ENCODE measurements at places on chromosomes 11 and 22. TPM values are rescaled to one million over a fixed set of nuclear protein-coding genes. Genes with fewer than 3 reads are reported as not detected.
A peak's percentile ranks its signal among the peaks of the same experiment; 100 is the strongest.

DNA sequence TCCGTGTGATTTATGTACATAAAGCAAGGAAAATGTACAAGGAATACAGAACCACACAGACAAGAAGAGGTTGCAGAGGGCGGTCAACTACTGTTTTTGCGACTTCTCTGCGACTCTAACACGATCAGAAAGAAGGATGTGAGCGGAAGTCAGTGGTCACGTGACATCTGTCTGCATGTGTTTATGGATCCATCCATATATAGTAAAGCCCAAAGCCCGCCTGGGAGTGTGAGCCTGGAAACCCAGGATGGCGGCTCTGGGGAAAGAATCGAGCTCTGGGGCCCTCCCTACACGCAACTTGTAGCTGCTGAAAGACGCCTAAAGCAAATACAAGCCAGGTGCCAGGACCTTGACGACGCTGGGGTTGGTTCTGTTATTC lies 8.8 kb downstream of the OSBPL5 start:
- no peak overlapping the region for H3K4me3 ChIP-seq
- H3K27me3 ChIP-seq: no peaks in the 10 kb centered on the region
- H3K36me3 ChIP-seq: no peaks in the 10 kb centered on the region
- no peak for DNase-seq

GRCh38 chr22:36894266-36894665 lies 19.2 kb upstream of the CSF2RB start:
- peaks cover 6% of the 10 kb centered on the region for H3K4me1 ChIP-seq
- H3K4me3 ChIP-seq: no peak overlapping the region
- peaks cover 3% of the 10 kb centered on the region for H3K27me3 ChIP-seq
- no peak overlapping the region for H3K27ac ChIP-seq

TNNI2 gene
- total RNA-seq: not detected

KCNE3 gene
- total RNA-seq: 1.3 TPM

DNA sequence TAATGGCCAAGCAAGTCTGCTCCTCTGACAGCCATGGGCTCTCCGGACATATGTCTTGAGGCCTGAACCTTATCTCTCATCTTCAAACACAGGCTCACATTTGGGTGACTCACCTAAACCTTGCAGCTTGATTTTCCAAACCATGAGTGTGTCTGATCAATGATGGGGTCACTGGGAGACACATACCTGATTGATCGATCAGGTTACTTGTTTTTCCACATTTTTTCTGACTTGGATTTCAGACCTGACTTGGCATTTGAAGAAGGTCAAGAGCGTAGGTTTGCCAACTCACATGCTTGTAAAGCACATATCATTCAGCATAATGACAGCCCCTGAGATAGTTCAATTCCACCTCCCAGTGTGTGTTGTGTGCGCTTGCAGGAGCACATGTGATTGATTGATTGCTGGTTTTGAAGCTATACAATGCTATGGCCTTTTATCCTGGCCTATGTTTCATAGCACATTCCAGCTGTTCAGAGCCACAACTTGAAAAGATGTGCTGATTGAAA lies 116.7 kb upstream of the KIRREL3 start:
- DNase-seq: no peak
- no peak overlapping the region for H3K4me3 ChIP-seq
- H3K27me3 ChIP-seq: no peaks in the 10 kb centered on the region

- H3K27me3 ChIP-seq: no peaks in the 10 kb centered on the region
- H3K4me1 ChIP-seq: peaks cover 10% of the 10 kb centered on the region
Measured at GRCh38 chr22:36022162-36022561, 6.5 kb downstream of the RBFOX2 start.

- H3K27me3 ChIP-seq: no peaks in the 10 kb centered on the region
- no peak overlapping the region for H3K4me3 ChIP-seq
- no peaks in the 10 kb centered on the region for H3K36me3 ChIP-seq
- no peak overlapping the region for H3K27ac ChIP-seq
- DNase-seq: no peak
- H3K4me1 ChIP-seq: peaks cover 19% of the 10 kb centered on the region
Measured at GRCh38 chr11:7609521-7609920, 63.8 kb downstream of the CYB5R2 start.

BEST1 gene
- 0.21 TPM for total RNA-seq

- DNase-seq: peak; percentile 48
- peak overlapping the region; percentile 14 for H3K4me3 ChIP-seq
- peaks cover 8% of the 10 kb centered on the region for H3K4me1 ChIP-seq
- H3K27ac ChIP-seq: peak overlapping the region; percentile 12
- H3K27me3 ChIP-seq: no peaks in the 10 kb centered on the region
Measured at GRCh38 chr11:133064152-133064877, 468.0 kb downstream of the OPCML start.

DNA sequence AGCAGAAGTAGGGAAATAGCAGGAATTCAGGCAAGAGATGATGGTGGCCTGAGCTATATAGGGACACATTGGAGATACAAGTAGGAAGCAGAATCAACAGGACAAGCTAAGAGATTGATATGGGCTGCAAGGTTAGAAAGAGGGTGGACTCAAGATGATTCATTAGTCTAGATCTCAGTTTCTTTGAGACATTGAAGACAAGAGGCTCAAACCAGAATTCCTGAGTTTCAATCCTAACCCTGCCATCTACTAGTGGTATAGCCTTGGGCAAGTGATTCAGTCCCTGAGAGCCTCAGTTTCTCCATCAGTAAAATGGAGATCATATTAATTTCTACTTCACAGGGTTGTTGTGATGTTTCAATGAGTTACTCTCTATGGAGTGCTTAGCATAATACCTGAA lies 53.1 kb upstream of the NAV2 start:
- H3K36me3 ChIP-seq: no peaks in the 10 kb centered on the region
- H3K4me1 ChIP-seq: peaks cover 9% of the 10 kb centered on the region
- H3K27me3 ChIP-seq: no peaks in the 10 kb centered on the region
- DNase-seq: no peak
- no peak overlapping the region for H3K27ac ChIP-seq
- no peak overlapping the region for H3K4me3 ChIP-seq

KLHL22 gene
- 24.2 TPM for total RNA-seq

DNA sequence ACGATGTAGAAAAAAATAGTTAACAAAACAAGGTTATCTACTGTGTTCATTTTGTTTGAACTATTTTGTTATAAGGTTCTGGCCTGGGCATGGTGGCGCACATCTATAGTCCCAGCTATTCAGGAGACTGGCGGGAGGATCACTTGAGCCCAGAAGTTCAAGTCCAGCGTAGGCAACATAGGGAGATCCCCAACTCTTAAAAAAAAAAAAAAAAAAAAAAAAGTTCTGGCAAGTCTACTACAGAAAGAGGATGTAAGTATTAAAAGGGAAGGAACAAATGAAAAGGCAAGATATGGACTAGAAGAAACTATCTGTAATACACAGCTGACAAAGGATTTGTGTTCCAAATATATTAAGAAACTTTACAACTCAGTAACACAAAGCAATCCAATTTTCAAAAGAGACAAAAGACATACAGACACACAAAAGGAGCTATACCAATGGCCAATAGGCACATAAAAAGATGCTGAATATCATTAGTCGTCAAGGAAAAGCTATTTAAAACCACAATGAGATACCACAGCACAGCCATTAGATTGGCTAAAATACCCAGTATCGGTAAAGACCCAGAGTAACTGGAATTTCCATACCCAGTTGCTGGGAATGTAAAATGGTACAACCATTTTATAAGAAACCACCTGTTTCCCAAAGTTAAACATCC lies 27.4 kb downstream of the RRAS2 start:
- H3K4me3 ChIP-seq: no peak overlapping the region
- no peak overlapping the region for H3K27ac ChIP-seq
- peaks cover 15% of the 10 kb centered on the region for H3K4me1 ChIP-seq

DNA sequence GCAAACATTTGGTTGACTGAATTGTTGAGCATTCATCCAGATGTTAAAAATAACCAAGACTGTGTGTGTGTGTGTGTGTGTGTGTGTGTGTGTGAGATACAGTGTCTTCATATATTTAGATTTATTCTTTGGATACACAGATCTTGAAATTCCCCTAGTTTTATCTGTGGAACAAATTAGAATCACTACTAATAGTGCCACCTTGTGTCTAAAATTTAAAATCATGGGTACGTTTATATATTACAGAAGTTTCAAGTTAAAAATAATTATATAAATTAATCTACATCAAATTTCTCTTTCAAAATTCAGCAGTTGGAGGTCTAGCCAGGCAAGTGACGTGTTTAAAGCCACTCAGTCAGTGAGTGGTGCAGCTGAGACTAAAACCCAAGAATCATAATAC lies 1566.2 kb upstream of the TENM4 start:
- no peak overlapping the region for H3K27ac ChIP-seq
- DNase-seq: peak; percentile 40
- peaks cover 5% of the 10 kb centered on the region for H3K4me1 ChIP-seq

DNA sequence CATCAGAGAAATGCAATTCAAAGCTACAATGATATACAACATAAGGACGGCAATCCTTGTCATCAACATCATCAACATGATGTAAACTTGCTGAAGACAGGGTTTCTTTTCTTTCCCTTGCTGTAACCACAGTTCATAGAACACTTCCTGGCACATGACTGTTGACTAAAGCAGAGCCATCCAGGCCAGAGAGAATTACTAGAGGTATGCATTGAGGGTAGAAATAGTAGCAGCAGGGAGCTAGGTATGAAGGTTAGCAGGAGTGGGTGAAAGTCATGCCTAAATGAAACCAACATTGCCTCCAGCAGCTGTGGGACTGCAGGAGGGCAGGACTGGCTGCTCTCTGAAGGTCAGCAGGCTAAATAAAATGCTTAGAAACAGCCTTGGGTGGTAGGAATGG lies 103.7 kb downstream of the LRRC32 start:
- no peak for DNase-seq
- no peak overlapping the region for H3K27ac ChIP-seq
- H3K27me3 ChIP-seq: no peaks in the 10 kb centered on the region
- H3K36me3 ChIP-seq: no peaks in the 10 kb centered on the region
- no peak overlapping the region for H3K4me3 ChIP-seq
- H3K4me1 ChIP-seq: peaks cover 6% of the 10 kb centered on the region

GRCh38 chr11:132343445-132344175 lies 973.2 kb downstream of the NTM start:
- H3K36me3 ChIP-seq: no peaks in the 10 kb centered on the region
- H3K27ac ChIP-seq: no peak overlapping the region
- no peaks in the 10 kb centered on the region for H3K4me1 ChIP-seq
- H3K27me3 ChIP-seq: no peaks in the 10 kb centered on the region
- H3K4me3 ChIP-seq: no peak overlapping the region

- peak; percentile 63 for DNase-seq
- H3K4me3 ChIP-seq: no peak overlapping the region
- H3K27me3 ChIP-seq: no peaks in the 10 kb centered on the region
- peaks cover 25% of the 10 kb centered on the region for H3K4me1 ChIP-seq
Measured at GRCh38 chr11:104705490-104706190, 192.6 kb downstream of the CASP12 start.

DNA sequence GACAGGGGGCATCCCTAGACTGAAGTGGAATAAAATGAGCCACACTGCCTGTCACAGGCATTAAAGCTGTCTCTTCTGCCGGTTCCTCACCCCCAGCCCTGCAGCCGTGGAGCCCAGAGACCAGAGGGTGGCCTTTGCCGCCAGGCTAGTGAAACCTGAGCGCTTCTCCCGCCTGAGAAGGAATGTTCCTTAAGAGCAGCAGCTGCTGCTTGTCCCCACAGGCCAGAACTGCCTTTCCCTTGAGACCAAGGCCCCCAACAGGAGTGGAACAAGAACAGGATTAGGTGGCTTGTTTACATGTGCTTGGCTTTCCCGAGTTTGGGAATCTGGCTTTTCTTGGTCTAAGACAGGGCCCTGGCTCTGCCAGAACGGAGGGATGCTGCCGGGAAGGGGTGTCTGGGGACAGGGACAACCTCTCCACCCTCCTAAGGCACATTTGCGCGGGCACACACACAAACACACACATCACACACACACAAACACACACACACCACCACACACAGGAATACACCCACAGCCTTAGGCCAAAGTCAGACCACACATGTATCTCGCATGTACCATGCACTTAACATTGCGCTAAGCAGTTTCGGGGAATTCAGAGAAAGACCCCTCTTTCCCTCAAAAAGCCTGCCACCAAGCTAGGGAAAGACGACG lies 91.8 kb downstream of the FEZ1 start:
- peaks cover 4% of the 10 kb centered on the region for H3K4me1 ChIP-seq
- H3K4me3 ChIP-seq: no peak overlapping the region
- no peak overlapping the region for H3K27ac ChIP-seq
- peaks cover 12% of the 10 kb centered on the region for H3K27me3 ChIP-seq
- no peaks in the 10 kb centered on the region for H3K36me3 ChIP-seq
- no peak for DNase-seq

DNA sequence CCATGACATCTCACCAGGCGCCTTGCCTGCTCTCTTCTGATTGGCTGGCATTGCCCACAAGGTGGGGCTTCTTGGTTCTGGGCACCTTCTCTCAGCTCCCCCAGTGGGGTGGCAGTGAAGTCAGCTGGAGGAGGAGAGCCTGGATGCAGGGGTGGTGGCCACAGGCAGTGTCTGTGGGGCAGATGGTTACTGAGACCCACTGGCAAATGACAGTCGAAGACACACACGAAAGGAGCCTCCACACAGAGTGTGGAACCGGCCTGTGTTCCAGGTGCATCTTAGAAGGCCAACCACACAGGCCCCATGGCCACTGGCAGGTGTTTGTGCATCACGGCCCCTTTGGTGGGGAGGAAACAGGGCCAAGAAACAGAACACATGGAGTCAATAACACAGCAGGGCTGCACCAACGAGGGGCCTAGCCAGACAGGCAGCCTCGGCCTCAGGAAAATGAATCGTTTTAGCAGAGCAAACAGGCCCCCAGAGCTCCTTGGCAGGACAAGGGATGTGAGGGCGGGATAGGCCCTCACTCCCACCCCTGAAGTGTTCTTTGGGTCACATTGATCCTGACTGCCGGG lies 683.4 kb downstream of the TBC1D22A start:
- no peaks in the 10 kb centered on the region for H3K36me3 ChIP-seq
- H3K27ac ChIP-seq: no peak overlapping the region
- no peaks in the 10 kb centered on the region for H3K4me1 ChIP-seq
- no peaks in the 10 kb centered on the region for H3K27me3 ChIP-seq
- no peak for DNase-seq

GRCh38 chr11:120950880-120951279 lies 73.0 kb upstream of the TBCEL start:
- H3K4me1 ChIP-seq: no peaks in the 10 kb centered on the region
- no peak overlapping the region for H3K27ac ChIP-seq
- H3K36me3 ChIP-seq: no peaks in the 10 kb centered on the region
- DNase-seq: no peak

DNA sequence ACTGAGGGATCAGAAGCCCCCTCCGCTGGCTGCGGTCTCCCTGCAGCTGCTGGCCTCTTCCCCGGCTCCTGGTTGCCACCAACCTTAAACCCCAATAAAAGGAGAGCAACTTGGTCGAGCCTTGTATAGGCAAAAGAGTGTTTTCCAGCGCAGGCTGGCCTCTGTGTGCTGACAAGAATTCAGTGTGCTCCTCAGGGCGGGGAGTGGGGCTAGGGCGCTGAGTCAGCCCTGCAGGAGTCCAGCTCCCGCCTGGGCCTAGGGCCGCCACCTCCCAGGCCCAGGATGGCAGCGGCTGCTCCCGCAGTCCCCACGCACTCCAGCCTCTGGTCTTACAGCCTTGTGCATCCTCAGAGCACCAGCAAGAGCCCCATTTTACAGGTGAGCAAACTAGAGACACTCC lies at the start of gene SHISAL1:
SHISAL1 (minus strand) TSS at position 186 of the 400 bp plus-strand sequence. CDS start 12,006 bp downstream, outside the sequence.
- H3K36me3 ChIP-seq: no peaks in the 10 kb centered on the region
- no peak within 1 kb of the TSS for H3K4me3 ChIP-seq
- DNase-seq: no peak
- no peaks in the 10 kb centered on the region for H3K27me3 ChIP-seq
- no peaks in the 10 kb centered on the region for H3K4me1 ChIP-seq
